Breast epithelium (tissue), 4 donors: ENCODE measurements at places on chromosomes 1 and 21.

DNA sequence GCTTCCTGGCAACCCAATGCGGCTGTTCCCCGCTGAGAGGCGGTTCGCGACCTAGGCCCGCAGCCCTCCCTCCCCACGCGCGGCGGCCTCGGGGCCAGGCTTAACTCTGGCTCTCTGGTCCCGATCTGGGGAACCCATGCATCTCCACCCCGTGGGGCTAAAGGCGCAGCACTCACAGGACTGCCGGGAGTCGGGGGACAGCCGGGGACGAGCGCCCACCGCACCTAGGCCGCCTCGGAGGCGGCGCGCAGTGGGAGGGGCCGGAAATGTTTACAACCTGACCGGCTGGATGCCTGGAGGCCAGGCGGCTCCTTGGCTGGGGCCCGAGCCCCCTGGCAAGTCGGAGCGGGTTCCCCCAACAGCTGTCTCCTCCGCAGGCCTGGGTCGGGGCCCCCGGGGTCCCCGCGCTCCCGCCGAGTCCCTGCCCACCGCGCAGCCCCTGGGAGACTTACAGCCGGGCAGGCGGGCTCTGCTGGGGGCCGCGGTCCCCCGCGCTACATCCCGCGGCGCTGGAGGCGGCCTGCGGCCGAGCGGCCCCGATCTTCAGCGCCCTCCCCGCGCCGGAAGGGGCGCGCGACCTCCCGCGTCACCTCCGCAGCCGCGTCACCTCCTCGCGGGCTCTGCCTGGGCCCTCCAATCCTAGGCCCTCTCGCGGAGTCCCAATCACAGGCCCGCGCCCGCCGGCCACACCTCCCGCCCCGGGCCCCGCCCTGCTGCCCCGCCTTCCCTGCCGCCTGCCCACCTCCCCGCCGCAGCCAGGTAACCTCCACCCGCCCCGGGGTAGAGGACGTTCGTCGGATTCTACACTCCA, at the start of gene ADIPOR1:
Gene ADIPOR1 (minus strand): TSS at position 580 of the 811 bp plus-strand sequence. CDS start 7,242 bp downstream, outside the sequence.
- peak; percentile 93 for DNase-seq

DNA sequence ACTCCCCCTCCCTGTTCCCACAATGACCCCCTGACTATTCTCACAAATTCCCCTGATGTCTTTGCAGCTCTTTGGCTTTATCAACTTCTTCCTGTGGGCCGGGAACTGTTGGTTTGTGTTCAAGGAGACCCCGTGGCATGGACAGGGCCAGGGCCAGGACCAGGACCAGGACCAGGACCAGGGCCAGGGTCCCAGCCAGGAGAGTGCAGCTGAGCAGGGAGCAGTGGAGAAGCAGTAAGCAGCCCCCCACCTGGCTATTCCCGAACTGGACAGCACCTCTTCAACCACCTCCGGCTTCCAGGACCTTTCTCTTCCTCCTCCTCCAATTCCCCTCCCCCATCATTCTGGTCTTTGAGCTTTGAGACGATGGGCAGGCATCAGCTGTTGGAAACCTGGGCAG, 4.4 kb upstream of the ATXN7L2 start:
- no peak for DNase-seq

- no peak for DNase-seq
Observed at GRCh38 chr1:39631361-39632322, 7.8 kb downstream of the HEYL start.

DNA sequence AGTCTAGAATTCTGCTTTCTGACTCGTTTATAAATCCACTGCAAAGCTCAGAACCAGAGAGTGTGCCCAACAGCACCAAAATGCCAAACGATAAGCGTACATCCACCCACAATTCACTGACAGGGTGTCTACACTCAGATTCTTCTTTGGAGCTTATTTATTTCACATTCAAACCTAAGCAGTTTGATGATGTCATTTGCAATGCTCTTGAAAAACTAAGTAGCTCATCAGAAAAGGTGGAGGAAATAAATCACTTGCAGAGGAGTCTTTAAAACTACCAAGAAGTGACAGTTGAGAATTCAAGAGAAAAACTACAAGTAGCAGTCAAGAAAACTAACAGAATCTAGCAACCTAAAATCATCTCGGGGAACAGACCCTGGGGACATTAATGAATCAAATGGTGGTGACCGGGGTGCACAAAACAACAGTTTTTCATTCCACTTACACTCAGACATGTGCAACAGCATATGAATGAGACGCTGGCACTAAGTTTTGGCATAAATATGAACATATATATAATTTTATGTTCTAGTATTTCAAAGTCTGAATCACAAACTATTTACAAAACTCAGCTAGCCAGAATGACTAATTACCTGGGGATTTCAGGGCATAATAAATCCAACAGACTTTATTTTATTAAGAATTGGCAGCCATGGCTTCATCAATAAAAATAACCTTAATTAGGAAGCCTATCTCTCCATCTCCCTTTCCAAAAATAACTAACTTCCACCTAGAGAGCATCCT, 119.4 kb downstream of the SIPA1L2 start:
- no peak for DNase-seq
